Adrenal gland (tissue), 19 donors: ENCODE measurements at places on chromosomes 3 and 15.

- DNase-seq = no peak
Observed at GRCh38 chr3:140242818-140243276, 307.9 kb downstream of the CLSTN2 start.

- no peak for DNase-seq
Observed at GRCh38 chr3:9787714-9788113, 4.6 kb downstream of the TADA3 start.

- DNase-seq = no peak
Observed at GRCh38 chr3:182179631-182180030, 467.9 kb downstream of the SOX2 start.

DNA sequence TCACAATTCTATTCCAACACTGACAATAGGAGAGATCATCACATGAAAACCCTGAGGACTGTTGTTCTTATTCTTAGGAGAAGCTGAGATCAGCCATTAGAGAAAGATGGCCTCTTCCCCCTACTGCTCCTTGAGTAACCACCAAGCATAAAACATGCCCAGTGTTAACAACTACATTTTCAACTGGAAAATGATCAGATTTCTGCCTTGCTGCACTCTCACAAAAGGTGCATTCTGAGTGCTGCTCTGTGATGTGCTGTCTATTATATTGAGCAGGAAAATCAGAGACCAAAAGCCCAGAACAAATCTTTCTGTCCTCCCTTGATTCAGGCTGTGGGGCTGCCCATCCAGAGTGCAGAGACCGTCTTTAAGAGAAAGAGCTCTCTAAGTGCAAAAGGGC lies 304.6 kb upstream of the TRIM42 start:
- no peak for DNase-seq

DNA sequence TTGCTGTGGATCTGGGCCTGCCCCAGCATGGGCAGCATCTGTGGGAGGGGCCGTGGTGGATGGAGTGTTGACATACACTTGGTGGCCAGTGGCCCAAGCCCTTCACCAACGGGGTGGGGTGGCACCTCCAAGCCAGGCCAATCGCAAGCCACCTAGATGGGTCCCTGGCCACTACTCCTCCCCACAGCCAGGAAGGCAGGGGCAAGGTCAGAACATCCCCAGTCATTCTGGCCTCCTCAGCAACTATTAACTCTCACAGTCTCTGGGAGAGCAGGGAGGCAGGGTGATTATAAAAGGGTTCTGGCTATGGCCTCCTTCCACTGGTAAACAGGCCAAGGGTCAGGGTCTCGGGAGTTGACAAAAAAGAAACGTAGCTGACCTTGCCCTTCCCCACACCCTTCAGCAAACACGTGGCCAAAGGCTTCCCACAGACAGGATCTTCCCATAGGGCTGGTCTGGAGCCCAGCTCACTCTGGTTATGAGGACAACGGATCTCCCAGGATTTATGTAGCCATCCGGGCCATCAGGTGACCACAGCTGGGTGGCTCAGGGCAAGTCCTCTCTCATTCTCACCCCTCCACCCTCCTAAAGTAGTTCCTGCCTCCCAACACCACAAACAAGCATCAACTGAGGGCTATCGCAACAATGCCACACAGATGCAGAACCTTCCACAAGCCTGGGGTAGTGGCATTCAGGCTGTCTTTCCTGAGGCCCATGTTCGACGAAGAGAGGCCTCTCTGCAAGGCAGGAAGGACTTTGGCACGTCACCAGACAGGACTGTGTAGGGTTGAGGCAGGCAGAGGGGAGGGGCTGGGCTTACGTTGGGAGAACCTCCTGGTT lies 18.9 kb downstream of the TLE3 start:
- no peak for DNase-seq

DNA sequence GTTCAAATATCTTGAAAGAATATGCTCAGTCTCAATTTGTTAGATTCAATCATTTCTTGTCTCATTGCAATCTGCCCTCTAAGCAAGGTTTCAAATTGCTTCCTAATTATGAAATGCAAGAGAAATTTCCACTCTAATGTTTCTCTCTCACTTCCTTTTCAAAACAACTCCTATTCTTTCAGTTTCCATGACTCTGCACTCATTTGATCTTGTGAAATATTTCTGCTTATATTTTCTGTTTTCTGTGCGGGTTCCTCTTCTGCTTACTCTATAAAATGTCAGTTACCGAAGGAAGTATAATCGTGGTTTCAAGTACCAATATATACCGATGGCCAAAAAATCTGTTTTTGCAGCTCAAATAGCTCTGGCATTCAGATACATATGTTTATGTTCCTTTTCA lies 521.9 kb upstream of the NAALADL2 start:
- no peak for DNase-seq

GRCh38 chr3:33877187-33877586 lies 78.8 kb downstream of the PDCD6IP start:
- no peak for DNase-seq

GRCh38 chr15:69163141-69163669 lies 2.8 kb downstream of the GLCE start:
- no peak for DNase-seq

DNA sequence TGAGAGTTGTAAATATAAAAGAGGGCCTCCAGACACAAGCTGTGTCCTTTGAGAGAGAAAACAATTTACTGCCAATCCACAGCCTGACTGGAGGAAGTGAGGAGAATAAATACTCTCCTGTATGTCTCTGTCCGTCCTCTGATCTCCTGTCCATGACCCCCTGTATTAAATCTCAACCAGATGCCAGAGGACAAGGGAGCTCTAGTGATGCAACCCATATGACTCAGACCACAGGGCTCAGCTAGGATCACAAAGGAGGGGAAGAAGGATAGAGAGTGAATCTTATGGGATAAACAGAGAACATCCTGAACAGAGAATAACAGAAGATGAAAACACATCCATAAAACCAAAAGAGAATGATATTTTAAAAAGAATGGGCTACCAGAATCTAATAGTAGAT lies 482.6 kb downstream of the PLOD2 start:
- DNase-seq = no peak

DNA sequence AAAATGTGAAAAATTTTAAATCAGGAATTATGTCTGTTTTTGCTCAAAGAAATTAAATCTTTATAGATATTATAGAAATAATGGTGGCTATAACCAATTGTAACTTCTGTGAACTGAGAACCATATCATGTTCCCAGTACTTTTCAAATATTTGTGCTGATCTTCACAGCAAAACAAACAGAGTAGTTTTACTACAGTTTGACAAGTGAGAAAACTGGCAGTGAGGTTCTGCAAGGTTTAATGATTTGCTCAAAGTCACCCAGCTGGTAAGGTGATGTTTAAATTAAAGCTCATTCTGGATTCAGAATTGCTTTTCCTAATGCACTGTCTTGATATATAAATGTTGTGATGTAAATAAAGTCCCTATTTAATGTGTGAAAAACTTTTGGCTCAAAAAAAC lies 22.0 kb upstream of the SPTSSB start:
- DNase-seq = no peak

DNA sequence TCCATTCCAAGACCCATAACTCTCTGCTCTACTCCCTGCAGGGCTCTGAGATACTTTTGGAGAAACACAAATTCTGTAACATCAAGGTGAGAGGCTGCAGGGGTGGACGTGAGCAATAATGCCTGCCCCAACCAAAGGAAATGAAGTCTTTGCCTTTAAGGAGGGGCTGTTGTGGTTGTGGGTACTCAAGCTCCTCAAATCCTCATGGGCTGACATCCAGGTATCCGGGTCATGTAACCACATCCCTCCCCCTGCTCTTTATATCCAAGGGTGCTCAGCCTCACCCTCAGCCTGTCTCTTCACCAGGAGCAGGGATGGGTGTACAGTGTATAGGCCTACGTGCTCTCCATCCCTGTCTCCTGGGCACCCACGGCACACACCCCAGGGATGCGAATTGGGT lies 32.3 kb downstream of the NOX5 start:
- DNase-seq = no peak

GRCh38 chr15:29333261-29333660 lies 63.6 kb upstream of the NSMCE3 start:
- DNase-seq = no peak

GRCh38 chr3:80606073-80606472 lies 838.3 kb upstream of the ROBO1 start:
- no peak for DNase-seq

- no peak for DNase-seq
Observed at GRCh38 chr15:38012894-38013293, 78.5 kb downstream of the TMCO5A start.

- no peak for DNase-seq
Observed at GRCh38 chr3:184290331-184290730, 8.7 kb upstream of the PSMD2 start.

DNA sequence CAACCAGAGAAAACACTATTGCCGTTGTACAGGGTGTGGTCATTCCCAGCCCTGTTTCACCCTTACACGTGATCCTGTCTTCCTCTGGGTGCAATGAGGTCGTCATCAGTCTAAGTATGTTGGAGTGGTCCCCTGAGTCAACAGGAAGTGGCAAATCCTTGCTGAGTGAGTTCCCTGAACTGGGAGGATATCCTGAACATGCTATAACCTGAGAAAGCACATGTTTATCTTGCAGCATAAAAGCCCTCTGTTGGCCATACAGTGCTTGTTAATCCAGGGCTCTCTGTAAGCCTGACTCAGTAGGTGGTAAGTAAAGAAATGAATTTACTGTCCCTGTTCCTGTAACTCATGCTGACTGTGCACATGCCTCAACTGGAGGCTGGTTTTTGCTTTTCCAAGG lies 477.8 kb upstream of the RGMA start:
- DNase-seq = no peak

- no peak for DNase-seq
Observed at GRCh38 chr3:33424606-33425452, 15.4 kb downstream of the UBP1 start.

DNA sequence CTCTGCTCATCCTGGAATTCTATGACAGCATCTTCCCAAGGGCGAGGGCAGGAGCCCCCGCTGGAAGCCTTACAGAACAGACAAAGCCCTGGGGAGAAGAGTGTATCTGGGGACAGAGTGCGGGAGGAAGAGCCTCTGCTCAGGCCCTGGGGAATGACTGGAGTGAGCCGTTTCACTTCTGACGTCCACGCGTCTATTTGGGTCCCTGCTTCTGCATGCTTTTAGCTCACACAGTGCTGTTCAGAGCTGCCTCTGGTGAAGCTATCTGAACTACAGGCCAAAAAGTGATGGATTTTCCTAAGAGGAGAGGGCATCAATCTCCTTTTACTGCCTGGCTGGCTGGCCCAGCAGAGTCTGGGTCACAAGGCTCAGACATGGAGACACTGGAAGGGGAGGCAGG lies 311.8 kb downstream of the NTRK3 start:
- peak; percentile 69 for DNase-seq

DNA sequence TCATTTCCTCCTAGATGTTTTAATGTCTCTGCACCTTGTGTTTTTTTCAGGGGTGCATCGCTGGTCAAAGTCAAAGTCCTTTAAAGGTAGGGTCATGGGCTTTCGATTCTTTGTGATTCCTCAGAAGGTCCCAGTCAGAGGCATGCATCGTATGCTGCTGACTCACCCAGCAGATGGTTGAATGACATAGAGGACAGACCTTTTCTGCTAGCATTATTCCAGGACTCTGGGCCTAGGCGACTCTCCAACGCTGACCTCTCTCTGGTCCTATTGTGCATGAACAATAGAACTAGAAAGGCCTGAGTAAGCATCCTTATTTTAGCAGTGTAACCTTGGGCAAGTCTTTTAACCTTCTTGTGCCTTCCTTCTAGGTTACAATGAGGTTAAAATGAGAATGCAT lies 75.9 kb downstream of the DGKG start:
- no peak for DNase-seq

- DNase-seq = no peak
Observed at GRCh38 chr3:128155616-128156360, 2.5 kb downstream of the EEFSEC start.

GRCh38 chr3:76724075-76724474 lies 315.8 kb upstream of the ROBO2 start:
- no peak for DNase-seq

DNA sequence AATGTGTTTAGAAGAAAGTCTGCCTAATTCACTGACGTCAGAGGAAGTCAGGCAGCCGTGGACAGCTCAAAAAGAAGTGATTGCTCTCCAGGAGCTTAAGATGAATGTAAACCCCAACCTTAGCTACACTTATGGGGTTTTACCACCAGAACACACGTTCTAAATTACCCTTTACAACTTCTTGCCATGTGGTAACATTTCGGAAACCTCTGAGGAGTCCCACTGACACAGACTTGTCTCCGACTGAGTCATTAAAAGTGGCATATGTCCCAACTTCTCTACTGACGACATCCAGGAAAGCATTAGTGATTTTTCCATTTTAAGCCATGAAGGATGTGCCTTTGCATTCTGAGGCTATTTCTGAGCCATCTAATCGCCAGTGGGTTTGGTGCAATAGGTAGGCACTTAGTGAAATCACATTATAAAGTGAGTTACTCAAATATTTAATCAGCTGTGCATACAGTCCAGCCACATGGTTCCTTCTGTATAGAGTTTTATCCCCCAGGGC lies 32.4 kb downstream of the C2CD4A start:
- peak; percentile 26 for DNase-seq

- DNase-seq = no peak
Observed at GRCh38 chr15:83064859-83065258, 2.2 kb downstream of the BTBD1 start.

GRCh38 chr15:39781967-39782302 lies 706 bp downstream of the FSIP1 start:
- no peak for DNase-seq

GRCh38 chr3:32421185-32421584 lies 29.5 kb downstream of the CMTM7 start:
- DNase-seq = no peak

GRCh38 chr3:42101048-42101447 lies 9.9 kb downstream of the TRAK1 start:
- peak; percentile 38 for DNase-seq

DNA sequence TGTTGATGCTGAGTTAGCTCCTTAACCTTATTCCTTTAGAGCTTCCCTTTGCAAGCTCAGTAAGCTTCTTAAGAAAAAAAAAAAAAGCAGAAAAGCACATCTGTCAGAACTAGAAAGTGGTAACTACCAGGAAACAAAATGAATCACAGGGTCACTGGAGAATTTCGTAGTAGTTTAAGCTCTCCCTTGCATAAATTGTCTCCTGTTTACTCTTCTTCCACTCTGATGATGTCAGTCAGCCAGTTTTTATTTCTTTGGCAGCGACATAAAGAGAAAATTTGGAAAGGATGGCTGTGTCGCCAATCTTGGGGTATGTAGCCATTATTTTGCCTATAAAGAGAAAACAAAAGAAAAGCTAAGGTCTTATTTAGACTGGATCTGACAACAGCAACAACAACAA lies 3.2 kb upstream of the GABRR3 start:
- no peak for DNase-seq
